K562 (cell line): ENCODE measurements at places on chromosomes 11 and 22.

DNA sequence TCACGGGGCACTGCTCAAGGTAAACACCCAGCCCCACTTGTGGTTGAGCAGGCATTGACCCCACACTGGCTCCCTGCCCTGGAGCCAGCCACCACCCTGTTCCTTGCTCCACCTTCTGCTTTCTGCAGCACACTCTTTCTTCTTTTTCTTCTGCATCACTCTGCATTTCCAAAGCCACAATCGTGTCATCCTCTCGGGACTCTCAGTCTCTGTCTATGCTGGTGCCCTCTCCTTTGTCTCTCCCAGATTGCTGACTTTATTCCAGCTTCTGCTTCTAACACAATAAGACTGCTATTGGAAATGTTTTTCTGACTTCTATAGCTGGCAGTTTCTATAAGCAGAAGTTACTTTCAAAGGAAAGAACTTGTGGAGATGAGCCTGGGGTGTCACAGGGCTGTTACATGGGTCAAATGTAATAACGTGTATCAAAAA, 14.4 kb downstream of the GRAP2 start:
- no peak for DNase-seq

DNA sequence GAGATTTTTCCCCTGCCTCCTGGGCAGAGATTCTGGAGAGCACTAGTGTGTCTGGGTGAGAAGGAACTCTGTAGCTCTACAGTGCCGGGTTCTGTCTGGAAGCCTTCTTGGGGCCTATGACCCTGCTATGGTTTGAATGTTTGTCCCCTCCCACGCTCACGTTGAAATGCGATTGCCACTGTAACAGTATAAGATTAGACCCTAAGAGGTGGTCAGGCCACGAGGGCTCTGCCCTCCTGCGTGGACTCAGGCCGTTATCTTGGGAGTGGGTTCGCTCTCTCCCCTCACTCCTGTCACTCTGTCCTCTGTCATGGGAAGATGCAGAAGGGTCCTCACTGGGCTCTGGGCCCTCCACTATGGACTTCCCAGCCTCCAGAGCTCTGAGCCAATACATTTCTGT, 3.5 kb downstream of the AP5B1 start:
- DNase-seq, result no peak

- peak; percentile 74 for DNase-seq
Measured at GRCh38 chr11:44760917-44761550, 34.3 kb downstream of the TSPAN18 start.

GRCh38 chr22:48175721-48176120, 1413.3 kb downstream of the TBC1D22A start:
- DNase-seq, result peak; percentile 15

DNA sequence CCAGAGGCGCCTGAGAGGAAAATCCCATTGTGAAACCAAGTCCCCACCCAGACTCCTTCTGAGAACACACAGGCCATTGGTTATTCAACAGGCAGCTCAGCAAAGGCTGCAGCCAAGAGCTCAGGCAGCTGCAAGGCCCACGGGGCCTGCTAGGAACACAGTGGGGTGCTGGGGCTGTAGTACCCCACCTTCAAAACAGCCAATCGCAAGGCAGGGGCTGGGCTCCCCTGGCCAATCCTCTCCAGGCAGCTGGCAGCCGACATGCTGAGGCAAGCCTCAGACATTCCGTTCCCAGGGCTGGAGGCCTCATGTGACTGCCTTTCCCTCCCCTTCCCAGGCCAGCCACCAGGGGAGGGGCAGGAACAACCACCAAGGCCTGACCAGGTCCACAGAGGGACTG, 6.6 kb downstream of the PRODH start:
- DNase-seq, result no peak

- no peak for DNase-seq
Measured at GRCh38 chr11:35658020-35658948, 4.3 kb upstream of the TRIM44 start.

GRCh38 chr22:48712558-48713271, 1115.0 kb downstream of the BRD1 start:
- no peak for DNase-seq

DNA sequence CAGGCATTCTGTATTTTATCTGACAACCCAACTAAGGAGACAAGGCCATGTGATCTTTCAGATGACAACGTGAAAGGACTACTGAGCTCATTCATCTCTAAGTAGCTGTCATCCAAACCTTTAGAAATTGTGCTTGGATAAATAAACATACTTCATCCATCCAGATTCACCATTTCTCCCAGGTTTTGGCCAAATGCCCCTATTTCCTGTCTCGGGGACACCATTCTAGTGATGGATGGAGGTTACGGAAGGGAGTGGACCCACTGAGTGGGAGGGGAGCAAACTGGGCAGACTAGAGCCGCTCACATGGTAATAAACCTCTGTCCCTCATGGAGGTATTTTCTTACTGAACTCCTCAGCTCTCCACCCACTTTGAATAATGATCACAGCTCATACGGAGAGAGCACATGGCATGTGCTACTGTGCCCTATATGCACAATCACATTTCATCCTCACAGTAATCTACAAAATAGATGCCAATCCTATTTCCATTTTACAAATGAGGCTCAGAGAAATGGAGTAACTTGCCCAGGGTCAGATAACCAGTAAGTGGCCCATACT, 114.4 kb downstream of the SLC1A2 start:
- DNase-seq, result no peak

GRCh38 chr11:74442636-74443035, 24.7 kb downstream of the KCNE3 start:
- no peak for DNase-seq
